ENCODE measurements at places on chromosomes 3 and 15.

- DNase-seq = no peak
Measured at GRCh38 chr3:71441925-71442651, 141.4 kb downstream of the FOXP1 start.

DNA sequence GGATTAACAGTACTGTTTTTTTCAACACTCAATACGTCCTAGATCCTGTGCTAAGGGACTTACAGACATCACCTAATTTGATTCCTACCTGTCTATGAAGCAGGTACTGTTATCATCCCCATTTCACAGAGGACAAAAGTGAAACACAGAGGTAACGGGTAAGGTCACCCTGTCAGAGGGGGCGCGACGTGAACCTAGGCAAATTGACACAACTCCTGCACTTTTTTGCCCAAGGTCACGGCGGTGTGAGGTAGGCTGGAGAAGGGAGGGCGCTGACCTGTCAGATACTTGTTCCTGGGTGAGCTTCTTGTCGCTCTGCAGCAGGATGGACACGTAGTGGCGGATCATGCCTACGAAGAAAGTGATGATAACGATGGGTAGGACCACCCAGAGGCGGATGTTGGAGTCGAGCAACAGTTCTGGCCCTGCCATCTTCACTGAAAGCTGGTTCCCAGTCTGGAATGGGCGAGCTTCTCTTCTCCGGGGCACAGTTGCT is 363 bp downstream of the EMC3 start:
- peak; percentile 82 for DNase-seq

GRCh38 chr3:119428538-119428937 is 34.9 kb downstream of the TMEM39A start:
- DNase-seq = no peak

DNA sequence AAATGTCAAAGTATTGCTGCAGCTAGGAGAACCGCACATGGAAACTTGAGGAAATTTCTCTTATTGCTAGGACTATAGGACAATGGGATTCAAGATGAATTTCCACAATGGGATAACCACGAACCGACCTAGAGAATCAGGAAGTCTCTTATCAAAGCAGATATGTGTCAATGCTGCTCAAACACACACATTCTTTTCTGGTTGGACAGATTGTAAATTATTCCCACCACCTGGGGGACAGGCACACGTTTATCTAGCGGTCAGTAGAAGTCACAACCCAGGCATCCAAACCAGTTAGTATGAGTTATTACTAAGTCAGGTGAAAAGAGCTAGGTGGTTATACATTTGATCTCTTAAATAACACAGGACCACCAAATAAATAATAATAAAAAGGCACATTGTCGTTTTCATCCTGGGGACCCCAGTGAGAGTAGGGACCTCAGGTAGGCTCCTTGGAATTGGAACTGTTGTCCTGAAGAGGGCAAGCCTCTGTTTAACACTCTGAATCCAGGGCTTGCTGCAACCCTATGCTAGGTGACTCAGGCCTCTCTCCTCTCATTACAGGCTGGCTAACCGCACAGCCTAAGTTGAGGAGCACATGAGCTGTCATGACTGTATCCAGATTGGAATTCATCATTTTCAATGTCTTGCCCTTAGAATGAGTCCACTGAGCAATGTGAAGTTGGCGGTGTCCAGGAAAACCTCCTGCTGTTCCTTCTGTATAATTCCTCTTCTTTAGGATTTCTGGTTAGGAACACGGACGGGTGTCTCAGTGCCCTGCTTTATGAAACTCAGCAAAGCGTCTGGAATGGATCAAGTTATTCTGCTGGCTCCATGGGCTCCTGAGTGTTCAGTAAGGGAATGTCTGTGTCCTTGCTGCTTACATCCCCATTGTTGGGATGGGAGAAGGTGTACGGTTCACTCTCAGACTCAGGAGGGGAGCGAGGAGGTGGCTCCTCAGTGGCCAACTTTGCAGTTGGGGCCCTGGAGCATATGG is 59.0 kb downstream of the CLEC3B start:
- DNase-seq = no peak

- DNase-seq = peak; percentile 81
Measured at GRCh38 chr3:10008588-10009344, 17.5 kb upstream of the FANCD2 start.

DNA sequence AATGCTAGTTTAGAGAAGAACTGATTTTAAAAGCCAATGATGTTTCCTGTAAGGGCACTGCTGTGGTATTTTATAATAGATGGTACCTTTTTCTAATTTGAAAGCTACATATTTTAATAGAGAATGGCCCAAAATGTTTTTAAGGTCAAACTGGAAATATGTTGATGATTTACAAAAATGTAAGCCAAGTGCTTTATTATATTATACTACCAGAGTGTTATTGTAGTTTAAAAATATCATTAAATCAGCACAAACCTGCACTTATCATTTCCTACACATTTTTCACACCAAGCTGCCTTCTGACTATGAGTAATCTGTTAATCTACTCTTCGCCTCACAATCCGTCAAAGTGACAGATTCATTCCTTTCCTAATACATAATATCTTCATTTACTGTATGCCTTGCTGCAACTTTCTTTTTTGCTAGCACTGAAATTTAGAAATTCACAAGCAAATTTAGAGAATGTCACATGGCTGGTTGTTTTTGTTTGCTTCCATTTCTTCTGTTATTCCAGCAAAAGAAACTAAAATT is 126.4 kb upstream of the FAM3D start:
- DNase-seq = no peak
